ENCODE measurements at places on chromosomes 4 and X.

DNA sequence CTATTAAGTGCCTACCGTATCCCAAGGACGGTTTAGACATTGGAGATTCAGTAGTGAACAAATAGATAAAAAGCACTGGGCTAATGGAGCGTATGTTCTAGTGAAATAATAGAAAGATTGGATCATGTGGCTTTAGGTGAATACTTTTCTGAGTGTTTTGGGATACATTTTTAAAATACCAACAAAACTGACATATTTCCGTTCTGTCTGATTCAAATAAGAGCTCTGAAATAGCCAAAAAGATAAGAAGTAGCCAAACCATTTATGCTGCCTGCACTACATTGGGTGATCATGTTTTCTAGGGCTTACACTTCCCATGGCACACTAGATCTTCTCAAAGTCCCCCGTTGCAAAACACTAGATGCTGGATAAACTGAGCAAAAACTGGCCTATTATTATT is 14.2 kb downstream of the IGFBP7 start:
- DNase-seq = no peak

DNA sequence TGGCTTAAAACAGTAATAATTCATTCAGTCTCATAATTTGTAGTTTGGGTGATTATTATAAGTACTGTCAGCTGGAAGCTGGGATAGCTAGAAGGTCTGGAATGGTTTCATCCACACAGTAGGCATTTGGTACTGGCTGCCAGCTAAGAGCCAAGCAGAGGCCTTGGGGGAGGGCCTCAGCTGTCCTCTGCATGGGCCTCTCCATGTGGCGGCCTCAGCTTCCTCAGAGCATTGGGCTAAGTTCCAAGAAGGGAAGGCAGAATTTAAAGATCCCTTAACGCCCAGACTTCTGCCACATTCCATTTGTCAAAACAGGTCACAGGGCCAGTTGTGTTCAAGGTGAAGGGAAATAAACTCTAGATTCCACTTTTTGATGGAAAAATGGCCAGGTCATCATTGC is 93.3 kb downstream of the NEUROG2 start:
- DNase-seq = no peak

DNA sequence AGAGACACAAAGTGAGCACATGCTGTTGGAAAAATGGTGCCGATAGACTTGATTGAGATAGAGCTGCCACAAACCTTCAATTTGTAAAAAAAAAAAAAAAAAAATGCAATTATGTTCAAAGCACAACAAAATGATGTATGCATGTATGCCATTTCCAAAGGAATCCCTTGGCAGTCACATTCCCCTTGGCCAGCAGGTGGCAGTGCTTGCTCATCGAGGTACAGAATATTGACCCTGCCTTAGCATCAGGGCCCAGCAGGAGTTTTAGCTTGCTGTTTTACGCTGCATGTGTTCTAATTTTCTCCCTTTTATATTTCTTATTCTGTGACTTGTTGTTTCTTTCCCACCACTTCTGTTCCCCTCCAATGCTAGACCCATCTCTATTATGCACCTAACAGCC is 34.5 kb upstream of the CYBB start:
- DNase-seq = peak; percentile 3

DNA sequence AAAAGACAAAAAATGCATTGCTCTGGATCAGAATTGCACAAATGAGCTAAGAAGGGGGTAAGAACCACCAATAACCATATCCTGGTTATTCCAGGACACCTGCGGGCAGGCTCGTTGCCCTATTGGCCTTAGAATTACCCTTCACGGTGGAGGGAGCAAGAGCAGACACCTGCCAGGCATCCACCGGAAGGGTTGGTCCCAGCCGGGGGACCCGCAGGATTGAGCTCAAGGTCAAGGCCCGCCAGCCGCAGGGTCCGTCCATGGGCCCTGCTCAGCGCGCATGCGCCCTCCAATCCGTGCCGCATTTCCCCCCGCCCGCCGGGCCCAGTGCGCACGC is 575 bp downstream of the SLC25A6 start:
- no peak for DNase-seq

- DNase-seq = peak; percentile 54
Observed at GRCh38 chr4:123547216-123548165, 150.9 kb downstream of the SPRY1 start.

- no peak for DNase-seq
Observed at GRCh38 chr4:13174001-13174400, 310.1 kb downstream of the RAB28 start.

DNA sequence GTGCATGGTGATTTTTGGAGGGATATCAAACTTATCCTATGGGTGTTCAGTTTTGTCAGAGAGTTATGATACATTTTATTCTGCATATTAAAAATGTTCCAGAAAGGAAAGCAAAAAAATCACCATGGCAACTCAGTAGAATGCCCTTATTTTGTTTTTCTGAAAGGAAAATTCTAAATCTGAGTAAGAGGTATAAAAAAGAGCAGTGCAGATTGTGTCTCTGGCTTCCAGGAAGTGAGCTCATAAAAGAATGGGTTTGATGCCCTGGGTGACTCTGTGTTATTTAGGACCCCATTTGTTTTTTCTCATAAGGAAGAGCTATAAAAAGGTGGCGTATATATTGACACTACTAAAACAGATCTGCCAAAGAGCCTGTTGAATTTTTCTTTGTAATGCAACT is 128.8 kb downstream of the UCHL1 start:
- no peak for DNase-seq

DNA sequence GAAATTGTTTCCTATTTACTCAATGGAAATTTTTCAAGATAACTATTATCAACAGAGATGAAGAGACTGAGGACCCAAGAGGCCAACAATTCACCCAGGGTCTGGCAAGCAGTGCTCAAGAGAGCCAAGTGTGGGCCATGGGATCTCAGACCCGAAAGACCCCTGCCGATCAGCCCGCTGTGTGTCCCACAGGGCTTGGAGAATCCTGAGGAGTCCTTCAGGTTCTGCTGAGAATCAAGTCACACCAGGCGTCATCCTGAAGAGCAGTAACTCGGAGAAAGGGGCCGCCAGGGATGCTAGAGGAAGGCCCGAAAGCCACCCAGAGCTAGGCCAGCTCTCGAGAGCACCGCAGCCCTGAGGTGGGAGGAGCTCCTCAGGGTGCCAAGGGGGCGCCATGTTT is 48.7 kb downstream of the FGFRL1 start:
- no peak for DNase-seq

DNA sequence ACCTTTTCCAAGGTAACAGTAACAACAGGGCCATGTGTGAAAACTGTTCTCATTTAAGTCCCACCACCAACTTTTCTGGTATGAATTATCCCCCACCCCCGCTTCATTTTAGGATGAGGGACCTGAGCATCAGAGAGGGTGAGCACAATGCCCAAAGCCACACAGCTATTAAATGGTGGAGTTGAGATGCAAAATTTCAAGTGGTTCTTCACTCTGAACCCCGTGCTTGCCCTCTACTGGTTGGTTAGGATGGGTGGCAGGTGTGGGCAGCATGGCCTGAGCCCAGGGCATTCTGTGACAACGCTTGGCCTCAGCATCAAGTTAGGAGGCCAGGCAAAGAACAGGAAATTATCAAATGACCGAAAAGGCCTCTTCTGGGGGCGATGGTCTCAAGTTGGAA is 33.5 kb downstream of the MED28 start:
- DNase-seq = no peak

DNA sequence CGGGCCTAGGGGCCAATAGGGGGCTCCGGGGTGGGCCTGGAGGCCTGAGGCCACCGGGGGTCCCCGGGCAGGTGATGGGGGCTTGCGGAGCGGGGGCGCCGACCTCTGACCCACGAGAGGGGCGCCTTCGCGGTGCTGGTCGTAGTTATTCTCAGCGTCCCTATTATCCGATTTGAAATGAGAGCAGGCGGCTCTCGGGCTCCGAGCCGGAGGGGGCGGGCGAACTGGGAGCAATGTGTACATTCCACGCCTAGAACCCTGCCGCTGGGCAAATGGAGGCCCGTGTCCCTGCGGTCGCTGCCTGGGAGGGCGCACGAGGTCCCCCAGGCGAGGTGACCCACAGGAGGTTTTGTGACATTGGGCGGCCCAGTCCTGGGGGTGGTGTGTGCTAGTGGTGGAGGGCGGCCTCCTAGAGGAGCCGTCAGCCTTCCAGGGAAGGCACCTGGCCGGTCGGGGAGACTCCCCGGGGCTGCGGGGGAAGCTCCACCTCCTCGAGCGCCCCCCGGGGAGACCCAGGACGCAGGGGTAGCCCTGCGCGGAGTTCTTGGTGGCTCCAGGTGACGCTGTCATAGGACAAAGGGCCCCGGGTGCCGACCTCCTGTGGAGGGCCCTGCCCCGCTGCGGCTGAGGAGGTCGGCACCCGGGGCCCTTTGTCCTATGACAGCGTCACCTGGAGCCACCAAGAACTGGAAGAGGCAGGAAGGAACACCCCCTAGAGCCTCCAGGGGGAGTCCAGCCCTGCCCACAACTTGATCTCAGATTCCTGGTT is 102.6 kb upstream of the PRKX start:
- DNase-seq = peak; percentile 44

DNA sequence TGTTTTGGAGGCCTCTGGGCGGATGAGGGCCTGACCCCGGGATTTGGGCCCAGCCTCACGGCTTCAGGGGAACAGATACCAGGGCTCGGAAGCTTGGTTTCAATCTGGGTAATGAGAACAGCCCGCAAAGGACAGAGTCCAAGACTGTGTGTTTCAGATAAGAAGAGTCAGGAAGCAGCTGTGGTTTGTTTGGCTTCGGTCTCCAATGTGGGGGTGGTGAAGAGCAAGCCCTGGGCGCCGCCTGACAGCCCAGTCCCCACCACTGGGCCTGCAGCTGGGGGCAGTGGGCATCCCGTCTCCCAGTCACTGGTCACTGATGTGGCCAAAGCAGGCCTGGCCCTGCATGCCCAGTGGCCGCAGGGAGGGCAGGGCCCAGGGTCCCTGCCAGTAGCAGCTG is 9.1 kb downstream of the WFS1 start:
- no peak for DNase-seq

Data from NCI-H510A (cell line).